ENCODE measurements at places on chromosomes 12 and 14.

GRCh38 chr14:64387232-64387781 is 846 bp upstream of the MTHFD1 start:
- no peak for DNase-seq

- DNase-seq, result no peak
Measured at GRCh38 chr14:103023881-103024473, 33.4 kb downstream of the CDC42BPB start.

GRCh38 chr14:79514700-79515099 is 696.6 kb downstream of the DIO2 start:
- no peak for DNase-seq

DNA sequence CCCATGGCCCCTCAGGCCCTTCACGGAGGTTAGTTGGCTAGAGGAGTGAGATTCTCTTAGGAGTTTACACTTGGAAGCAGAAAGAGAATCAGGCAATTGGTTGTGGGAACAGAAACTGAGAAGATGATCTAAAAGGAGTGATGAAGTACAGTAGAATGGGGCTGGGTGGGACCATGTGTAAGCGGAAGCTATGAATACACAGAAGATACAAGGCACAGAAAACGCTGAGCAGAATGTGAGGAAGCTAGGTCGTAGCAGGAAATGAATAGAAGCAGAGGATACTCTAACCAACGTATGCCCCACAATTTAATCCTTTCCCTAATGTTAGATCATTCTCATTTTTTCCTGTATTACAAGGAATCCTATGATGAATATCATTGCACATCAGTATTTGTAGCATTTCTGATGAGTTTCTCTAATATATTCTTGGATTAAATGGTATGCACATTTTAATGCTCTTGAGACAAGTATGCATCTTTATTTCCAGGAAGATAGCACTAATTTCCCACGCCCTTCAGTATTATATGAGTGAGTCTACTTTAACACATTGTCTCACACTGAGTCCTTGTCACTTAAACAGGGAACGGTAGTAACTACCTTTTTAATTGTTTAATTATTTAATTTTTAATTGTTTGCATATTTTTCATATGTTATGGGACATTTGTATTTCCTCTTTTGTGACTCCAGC is 273.2 kb downstream of the APAF1 start:
- DNase-seq, result no peak

GRCh38 chr12:3191450-3191849 is 114.3 kb downstream of the TSPAN9 start:
- DNase-seq, result no peak

- DNase-seq, result no peak
Measured at GRCh38 chr14:89179891-89180404, 237.1 kb downstream of the FOXN3 start.

- no peak for DNase-seq
Measured at GRCh38 chr12:50725011-50725942, 38.6 kb upstream of the ATF1 start.

- no peak for DNase-seq
Measured at GRCh38 chr12:90112666-90113065, 404.0 kb upstream of the ATP2B1 start.

GRCh38 chr12:40203060-40203430 is 21.8 kb upstream of the LRRK2 start:
- DNase-seq, result no peak

- DNase-seq, result no peak
Measured at GRCh38 chr14:93116676-93117200, 1.0 kb upstream of the ITPK1 start.

GRCh38 chr12:111178181-111179081 is 190.5 kb downstream of the PHETA1 start:
- no peak for DNase-seq

DNA sequence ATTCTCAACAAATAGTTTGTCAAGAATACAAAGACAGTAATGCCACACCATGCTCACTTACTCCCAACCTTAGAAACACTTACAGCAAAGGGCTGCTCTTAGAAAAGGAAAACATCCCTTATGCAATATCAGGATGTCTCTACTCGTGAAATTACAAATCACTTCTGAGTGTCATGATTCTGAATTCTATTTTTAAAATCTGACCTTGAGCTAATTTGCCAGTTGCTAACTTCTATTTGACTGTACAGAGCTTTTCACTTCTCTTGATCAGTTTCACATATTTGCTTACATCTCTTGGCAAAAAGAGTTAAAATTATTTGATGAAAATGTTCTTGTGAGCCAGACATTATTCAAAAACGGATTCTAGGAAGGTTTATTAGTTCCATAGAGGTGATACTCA is 136.7 kb upstream of the SLC35F4 start:
- no peak for DNase-seq

DNA sequence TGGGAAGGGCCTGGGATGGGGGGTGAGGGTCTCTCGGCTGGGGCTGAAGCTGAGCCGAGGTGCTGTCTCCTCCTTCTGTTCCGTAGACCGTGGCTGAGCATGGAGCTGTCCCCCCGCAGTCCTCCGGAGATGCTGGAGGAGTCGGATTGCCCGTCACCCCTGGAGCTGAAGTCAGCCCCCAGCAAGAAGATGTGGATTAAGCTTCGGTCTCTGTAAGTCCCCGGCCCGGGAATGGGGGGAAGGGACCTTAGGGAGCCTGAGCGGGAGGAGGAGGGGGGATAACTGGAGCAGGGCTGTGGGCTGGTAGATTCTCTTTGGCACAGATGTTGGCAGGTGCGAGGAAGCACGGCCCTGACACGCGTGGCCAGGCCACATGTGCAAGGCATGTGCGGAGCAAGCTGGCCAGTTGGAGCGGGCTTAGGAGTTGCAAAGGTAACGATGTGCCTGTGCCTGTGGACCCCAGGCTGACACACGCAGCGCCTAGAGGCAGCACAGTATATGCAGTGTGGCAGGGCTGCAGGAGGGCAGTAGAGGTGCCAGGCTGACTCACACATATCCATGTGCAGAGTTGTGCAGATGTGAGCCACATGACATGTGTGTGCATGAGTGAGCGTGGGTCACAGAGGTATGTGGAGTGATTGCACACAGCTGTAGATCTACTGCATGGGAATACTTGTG is 512 bp downstream of the PDE1B start:
- no peak for DNase-seq

DNA sequence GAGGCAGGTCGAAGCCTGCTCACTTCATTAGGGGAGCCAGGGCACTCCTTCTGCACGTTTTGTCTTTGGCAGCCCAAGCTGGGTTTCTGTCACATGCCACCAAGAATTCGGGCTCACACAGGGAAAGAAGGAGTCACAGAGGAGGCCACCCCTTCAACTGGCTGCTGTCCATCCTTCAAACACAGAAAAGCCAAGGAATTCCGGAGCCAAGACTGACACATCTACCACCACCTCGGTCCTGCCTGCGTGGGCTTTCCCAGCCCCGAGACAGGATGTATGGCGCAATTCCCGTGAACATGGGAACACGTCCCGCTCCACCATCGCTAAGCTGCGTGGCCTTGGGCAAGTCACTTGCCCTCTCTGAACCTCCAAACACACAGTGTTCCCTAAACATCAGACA is 70.4 kb downstream of the NCOR2 start:
- no peak for DNase-seq

DNA sequence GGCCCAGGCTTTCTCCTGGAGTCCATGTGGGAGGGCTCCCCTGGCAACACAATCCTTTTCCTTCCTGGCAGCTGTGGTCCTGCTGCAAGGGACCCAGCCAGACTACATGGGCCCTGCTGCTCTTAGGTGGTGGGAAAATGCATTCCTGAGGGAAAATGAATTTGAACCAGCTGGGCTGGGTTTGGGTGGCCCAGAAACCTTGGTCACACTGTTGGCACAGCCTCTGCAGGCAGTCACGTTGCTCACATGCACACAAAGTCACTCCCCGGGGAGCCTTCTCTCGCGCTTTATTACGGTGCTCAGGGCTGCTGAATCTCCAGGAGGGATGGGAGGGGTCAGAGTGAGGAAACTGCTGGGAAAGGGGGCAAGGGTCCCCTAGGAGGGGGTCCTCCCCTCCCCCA is 17.2 kb downstream of the PLEKHG3 start:
- DNase-seq, result no peak

- no peak for DNase-seq
Measured at GRCh38 chr12:124518051-124518932, 49.1 kb downstream of the NCOR2 start.

DNA sequence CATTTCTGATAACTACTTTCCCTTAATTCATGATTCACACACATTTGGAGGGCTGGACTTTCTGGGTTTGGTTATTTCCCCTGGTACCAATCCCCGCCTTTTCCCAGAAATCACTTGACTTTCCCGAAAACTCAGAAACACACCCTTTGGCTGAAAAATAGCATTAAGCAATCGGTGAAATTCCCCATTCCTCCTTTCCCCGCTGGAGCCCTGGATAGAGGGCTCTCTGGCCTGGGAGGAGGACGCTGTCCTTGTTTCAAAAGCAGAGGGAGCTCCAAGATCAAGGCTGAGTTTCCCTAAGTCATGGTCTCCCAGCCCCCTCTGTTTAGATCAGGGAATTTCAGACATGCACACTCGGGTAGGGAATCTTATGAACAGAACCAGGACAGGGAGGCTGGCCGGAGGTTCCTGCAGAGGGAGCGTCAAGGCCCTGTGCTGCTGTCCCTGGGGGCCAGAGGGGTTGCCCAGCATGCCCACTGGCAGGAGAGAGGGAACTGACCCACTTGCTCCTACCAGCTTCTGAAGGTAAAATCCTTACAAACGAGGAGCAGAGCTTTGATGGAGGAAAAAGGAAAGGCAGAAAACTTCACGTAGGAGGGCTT is at the start of gene C1S:
Gene C1S, plus strand, starts transcription at position 366 of the 602 bp plus-strand sequence. CDS start 1,195 bp downstream, outside the sequence.
- no peak for DNase-seq

GRCh38 chr14:72913809-72914208 is 12.5 kb upstream of the DCAF4 start:
- DNase-seq, result no peak

DNA sequence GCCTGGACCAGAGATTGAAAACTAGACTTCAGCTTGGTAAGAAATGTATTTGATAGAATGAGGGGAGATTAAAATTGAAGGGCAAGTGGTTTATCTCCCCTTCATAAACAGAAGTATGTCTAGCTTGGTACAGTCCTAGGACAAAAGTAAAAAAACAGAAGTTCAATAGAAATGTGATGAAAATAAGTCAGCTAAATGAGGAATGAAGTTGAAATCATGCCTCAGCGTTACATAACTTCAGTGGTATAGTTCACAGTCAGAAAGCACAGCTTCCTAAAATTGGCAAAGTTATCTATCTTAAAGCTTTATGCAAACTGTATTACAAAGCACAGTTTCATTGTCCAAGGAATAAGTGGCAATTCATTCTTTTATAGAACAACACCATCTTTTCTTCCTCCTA is 90.2 kb upstream of the SYT10 start:
- DNase-seq, result no peak

DNA sequence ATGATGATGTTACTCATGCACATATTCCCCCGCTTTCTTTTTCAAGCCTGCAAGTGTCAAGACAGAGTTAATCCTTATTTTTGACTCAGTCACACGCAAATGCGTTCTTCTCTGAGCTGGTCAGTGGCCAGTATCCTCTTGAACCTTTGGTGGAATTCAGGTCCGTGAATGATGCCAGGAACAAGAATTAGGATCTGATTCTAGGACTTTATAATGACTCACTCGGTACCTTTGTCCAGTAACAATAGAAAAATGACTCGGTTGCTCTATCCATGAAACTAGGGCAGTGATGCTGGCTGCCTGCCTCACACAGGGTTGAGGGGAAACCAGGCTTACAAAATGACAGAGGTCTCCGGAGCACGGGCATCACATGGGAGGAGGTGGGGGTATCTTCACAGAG is 185.8 kb upstream of the NUDT4 start:
- DNase-seq, result no peak

- DNase-seq, result no peak
Measured at GRCh38 chr14:73209953-73210352, 27.4 kb upstream of the PAPLN start.

DNA sequence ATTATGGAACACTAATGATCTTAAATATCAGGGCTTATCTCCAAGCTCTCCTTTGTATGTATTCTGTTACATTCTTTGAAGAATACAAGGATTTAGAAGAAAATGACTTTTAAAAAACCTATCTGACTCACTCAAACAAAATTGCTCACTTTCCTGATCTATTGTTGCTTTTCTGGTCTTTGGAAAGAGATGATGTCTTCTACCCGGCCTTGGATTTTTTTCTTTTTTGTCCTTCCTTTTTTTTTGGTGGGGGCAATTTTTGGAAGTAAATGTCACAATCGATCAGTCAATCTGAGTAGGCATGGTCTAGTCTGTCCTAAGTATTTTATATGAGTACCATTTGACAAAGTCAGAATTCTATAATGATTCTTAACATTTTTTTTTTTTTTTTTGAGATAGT is 10.5 kb upstream of the CALM1 start:
- no peak for DNase-seq

DNA sequence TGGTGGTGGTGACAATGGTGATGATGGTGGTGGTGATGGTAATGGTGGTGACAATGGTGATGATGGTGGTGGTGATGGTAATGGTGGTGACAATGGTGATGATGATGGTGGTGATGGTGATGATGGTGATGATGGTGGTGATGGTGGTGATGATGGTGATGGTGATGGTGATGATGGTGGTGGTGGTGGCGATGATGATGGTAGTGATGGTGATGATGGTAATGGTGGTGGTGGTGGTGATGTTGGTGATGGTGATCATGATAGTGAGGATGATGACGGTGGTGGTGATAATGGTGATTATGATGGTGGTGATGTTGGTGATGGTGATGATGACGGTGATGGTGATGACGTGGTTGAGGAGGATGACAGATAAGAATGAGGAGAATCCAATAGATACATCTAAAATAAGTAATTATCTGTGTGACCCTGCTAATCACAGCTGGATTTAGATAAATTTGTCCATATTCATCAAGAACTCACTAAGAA is 170.7 kb upstream of the SFSWAP start:
- no peak for DNase-seq

- DNase-seq, result no peak
Measured at GRCh38 chr12:633731-634130, 29.5 kb downstream of the NINJ2 start.

DNA sequence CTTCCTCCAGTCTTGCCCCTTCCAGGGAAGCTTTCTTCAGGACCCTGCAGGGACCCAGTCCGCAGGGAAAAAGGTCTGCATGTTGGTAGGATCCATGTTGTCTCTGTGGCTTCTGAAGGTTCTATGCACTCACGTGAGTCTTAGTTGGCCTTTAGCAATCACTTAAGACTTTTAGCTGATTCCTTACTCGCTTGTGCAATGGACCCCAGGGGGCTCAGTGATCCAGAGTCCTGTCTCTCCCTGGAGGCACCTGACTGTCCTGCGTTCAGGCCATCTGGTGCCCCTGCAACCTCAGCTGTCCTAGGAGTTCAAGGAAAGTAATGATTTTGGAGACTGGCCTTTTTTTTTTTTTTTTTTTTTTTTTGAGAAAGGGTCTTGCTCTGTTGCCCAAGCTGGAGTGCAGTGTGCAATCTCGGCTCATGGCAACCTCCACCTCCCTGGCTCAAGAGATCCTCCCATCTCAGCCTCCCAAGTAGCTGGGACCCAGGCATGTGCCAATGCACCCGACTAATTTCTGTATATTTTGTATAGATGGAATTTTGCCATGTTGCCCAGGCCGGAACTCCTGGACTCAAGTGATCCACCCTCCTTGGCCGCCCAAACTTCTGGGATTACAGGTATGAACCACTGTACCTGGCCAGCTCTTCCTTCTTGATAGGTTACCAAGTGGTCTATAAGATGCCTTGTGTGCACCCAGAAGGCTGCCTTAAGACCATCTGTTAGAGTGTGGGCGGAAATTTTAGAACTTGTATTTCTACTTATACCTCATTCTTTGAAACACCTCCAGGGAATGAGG is 4.6 kb downstream of the IFI27L2 start:
- no peak for DNase-seq
